ENCODE measurements at places on chromosomes 12 and 14.

- no peak for DNase-seq
Observed at GRCh38 chr14:33057585-33057984, 118.9 kb downstream of the NPAS3 start.

GRCh38 chr12:31387011-31387410 is 61.1 kb upstream of the SINHCAF start:
- DNase-seq = no peak

DNA sequence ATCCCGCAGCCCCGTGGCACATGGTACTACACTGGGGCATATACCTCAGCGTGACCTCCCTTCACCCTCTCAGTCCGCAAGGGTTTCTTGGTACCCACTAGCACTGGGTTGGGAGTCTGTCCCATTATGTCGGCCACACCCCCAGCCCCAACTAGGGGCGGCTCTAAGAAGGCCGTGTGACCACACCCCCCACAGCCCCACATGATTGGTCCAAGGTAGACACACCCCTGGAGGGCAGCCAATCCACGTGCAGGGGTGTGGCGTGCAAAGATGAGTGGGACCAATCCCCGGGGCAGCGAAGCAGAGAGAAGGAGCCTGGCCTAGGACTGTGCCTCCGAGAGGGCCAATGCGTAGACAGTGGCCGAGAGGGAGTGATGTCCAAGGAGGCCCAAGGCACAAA is 34.6 kb upstream of the BEGAIN start:
- no peak for DNase-seq

GRCh38 chr12:43969882-43970281 is 134.0 kb downstream of the TMEM117 start:
- no peak for DNase-seq

GRCh38 chr14:51490205-51490604 is 161.5 kb upstream of the FRMD6 start:
- no peak for DNase-seq

DNA sequence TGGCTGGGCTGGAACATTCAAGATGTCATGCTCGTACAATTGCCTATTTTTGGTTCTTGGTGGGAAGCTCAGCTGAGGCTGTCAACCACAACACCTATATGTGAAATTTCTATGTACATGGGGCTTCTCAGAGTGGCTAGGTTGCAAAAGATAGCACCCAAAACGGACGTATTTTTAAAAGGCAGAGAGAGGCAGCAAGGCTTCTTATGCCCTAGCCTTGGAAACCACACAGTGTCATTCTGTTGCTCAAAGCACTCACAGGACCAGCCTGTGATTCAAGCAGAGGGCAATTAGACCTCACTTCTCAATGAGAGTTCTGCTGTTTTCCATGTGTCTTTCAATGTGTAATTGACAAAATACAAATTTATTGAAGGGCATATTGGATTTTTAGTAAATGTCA is 134.0 kb downstream of the GXYLT1 start:
- DNase-seq = no peak

Data from activated gamma-delta T cell treated with Interleukin-2 at 50 U/mL for 16 hours (primary cell).